K562 (cell line): ENCODE measurements at places on chromosomes 4 and X.

GRCh38 chr4:141247430-141247780, 26.7 kb downstream of the ZNF330 start:
- no peak for DNase-seq

GRCh38 chr4:128525387-128525786, 237.8 kb upstream of the PGRMC2 start:
- DNase-seq: peak; percentile 17

GRCh38 chr4:7803371-7803770, 136.3 kb downstream of the AFAP1 start:
- no peak for DNase-seq

- no peak for DNase-seq
Observed at GRCh38 chr4:73709451-73710033, 30.8 kb upstream of the CXCL8 start.

GRCh38 chr4:4559596-4559995, 17.7 kb upstream of the STX18 start:
- no peak for DNase-seq

DNA sequence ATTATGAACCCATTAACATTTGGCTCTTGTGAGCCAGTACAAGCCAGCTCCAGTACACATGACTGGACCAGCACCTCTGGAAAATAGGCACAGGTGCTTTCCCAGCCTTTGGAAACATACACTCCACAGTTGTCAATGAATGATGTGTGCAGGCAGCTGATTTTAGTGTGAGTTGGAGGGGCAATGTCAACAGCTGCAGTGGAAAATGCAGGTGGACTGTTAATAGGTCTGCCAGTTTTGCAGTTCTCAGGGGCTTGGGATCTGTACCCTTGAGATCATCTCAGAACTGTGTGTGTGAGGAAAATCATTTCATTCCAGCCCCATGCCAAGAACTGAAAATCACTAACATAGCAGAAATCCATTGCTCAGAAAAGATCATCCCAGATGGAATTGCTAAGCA, 81.7 kb upstream of the CHRDL1 start:
- DNase-seq: no peak

- DNase-seq: no peak
Observed at GRCh38 chr4:147576084-147576483, 41.1 kb upstream of the TMEM184C start.

GRCh38 chr4:115873048-115873447, 759.6 kb upstream of the NDST4 start:
- DNase-seq: no peak

DNA sequence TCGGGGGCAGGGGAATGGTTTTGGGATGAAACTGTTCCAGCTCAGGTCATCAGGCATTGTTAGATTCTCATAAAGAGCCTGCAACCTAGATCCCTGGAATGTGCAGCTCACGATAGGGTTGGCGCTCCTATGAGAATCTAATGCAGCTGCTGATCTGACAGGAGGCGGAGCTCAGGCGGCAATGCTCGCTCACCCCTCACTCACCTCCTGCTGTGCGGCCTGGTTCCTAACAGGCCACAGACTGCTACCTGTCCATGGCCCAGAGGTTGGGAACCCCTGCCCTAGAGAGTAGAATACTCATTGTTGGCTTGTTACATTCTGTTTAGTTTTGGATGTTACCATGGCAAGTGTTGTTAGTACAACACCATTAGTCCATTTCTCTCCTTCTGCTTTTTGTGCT, 40.8 kb upstream of the STX18 start:
- DNase-seq: no peak

- DNase-seq: no peak
Observed at GRCh38 chr4:5808081-5808741, 84.7 kb downstream of the CRMP1 start.

DNA sequence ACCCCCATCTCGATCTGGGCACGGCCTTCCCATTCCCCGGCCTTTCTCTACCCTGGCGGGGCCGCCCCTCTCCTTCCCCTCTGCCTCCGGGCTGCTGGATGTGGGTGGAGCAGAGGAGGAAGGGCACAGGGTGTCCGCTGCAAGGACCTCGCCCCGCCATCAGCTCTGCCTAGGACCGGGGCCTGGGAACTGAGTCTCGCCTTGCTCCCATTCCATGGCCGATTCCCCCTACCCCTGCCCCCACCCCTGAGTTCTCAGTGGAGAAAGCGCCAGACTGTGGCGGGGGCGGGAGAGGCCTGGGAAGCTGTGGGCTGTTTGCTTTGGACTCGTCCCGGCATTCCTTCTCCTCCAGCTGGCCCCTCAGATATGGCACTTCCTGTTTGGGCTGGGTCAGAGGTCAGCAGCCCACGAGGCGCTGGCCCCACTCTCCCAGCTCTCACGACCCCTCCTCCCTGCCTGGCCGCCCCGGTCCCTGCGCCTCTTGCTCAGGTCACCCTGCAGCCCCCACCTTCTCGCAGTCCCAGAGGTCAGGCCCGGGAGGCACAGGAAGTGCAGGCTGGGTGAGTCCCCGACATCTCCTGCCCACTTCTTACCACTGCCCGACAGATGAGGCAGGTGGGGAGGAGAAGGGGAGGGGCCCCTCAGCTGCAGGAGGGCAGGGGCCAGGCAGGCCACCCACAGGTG, 6.4 kb upstream of the BGN start:
- DNase-seq: peak; percentile 37

- no peak for DNase-seq
Observed at GRCh38 chr4:161546902-161547301, 616.9 kb downstream of the FSTL5 start.

- DNase-seq: no peak
Observed at GRCh38 chr4:189912170-189912569, 28.5 kb upstream of the FRG1 start.

DNA sequence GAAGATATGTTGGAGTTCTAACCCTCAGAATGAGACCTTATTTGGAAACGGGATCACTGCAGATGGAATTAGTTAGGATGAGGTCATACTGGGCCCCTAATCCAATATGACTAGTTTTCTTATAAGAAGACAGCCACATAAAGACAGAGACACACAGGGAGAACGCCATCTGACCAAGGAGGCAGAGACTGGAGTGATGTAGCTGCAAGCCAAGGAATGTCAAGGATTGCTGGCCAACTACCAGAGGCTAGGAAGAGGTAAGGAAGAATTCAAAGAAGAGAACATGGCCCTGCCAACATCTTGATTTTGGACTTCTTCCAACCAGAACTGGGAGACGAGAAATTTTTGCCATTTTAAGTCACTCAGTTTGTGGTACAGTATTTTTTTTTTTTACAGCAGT, 152.8 kb upstream of the DIPK2B start:
- no peak for DNase-seq

GRCh38 chr4:14225688-14226207, 598.2 kb upstream of the BOD1L1 start:
- no peak for DNase-seq

DNA sequence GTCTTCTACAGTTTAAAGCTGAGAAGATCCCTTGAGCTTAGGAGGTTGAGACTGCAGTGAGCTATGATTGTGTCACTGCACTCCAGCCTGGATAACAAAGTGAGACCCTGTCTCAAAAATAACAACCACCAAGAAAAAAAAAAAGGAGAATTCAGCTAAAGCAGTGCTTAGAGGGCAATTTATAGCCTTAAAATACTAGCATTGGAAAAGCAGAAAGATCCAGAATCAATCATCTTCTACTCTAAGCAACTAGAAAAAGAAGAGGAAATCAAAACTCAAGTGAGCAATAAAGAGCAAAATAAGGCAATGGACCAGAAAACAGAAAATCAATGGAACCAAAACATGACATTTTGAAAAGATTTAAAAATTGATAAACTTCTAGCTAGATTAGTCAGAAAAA, 639 bp upstream of the PI4K2B start:
- DNase-seq: no peak

DNA sequence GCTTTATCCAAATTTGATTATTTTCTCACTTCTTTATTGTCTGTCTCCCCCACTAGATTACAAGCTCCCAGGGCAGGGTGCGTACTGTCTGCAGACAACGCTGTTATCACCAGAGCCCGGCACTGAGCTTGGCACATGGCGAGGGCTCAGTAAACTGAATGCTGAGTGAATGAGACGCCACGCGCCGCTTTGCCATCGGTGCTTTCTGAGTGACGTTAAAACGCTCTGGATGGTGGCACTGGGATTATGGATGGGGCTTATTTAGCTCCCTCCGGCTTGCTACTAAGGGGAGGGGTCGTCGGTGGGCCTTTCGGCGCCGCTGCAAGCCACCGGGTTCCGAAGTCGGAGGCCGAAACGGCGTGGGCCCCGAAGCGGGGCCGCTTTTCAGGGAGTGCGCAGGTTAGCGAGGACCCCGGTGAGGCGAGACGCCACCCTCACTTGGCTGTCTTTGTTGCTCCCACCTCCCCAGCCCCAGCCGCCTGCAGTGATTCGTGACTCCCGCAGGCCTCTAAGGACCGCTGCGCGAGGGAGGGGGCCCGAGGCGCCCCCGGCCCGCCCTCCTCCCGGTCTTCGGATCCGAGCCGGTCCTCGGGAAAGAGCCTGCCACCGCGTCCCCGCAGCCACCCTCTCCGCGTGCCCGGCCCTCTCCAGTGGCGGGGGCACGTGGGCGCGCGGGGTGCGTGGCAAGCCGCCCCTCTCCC, 569 bp upstream of the FHL1 start:
- DNase-seq: no peak

DNA sequence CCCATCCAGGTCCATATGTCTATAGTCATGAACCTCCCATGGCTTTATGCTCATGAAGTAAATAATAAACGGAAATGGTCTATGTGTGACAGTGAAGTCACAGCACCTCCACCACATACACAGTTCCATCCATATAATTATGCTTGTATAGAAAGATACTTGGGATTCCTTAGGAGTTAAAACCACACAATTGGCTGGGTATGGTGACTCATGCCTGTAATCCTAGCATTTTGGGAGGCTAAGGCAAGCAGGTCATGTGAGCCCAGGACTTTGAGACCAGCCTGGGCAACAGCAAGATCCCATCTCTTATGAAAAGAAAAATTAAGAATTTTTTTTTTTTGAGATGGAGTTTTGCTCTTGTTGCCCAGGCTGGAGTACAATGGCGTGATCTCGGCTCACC, 55.6 kb upstream of the RBM47 start:
- no peak for DNase-seq

DNA sequence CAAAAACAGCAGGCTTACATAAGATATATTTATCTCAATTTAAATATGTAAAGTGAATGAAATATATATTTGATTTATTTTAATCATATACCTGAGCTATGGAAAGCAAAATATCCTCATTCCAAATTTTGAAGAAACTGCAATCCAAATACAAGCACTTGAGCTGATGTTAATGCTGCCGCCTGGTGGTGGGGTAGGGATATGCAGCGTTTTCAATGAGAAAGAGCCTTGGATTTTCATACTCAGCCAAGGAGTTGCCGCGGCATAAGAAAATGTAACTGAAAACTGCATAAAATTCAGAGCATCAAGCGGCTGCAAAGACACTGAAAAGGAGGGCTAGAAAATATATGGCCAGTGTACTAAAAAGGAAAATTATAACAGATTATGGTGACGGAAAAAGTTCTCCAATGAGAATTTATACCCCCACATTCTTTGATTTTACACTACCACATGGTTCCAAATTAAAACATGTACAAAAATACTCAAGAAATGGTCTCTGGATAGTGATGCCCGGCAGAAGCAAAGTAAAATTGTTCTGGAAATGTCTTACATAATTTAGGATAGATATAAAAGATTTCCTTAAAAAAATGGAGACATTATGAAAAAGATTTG, 660.3 kb upstream of the PITX2 start:
- peak; percentile 46 for DNase-seq

GRCh38 chr4:81207828-81208227, 7.2 kb downstream of the PRKG2 start:
- no peak for DNase-seq

- DNase-seq: no peak
Observed at GRCh38 chrX:45843518-45843917, 642.8 kb upstream of the DIPK2B start.

GRCh38 chrX:47723689-47724088, 64.7 kb upstream of the UXT start:
- peak; percentile 25 for DNase-seq

- DNase-seq: no peak
Observed at GRCh38 chrX:51853251-51853650, 40.2 kb upstream of the MAGED1 start.

DNA sequence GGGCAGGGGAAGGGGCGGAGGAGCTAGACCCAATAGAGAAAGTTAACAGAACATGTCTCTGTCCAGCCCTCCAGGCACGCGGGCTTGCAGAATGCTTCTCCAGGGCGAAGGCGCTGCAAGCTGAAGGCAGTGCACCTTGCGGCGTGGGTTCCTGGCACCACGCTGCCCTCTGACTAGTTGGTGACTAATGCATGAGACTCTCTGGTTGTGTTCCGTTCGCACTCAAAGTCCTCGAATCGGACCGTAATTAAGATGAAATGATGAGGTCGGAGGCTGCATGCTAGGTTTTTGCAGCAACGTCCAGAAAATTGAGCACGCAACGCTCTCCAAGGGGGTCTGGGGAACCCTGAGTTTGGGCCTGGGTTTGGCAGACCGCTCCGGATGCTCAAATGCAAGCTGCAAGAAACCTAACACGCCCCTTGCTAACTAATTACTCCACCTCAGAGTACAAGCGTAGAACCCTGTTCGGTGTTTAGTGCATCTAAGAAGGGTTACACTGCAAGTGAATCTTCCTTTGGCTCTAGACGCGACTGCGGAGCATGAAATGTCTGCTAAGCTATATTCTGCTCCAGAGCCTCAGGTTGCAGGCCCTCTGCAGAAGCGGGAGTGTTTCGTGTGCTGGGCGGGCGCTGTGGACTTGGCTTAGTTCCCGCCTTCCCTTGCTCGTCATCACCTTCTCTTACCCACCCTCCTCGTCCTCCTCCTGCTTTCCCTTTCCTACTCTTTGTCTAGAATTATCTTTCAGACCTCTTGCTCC, 57.1 kb upstream of the NKAP start:
- no peak for DNase-seq

GRCh38 chrX:97238632-97239031, 354.9 kb downstream of the RPA4 start:
- DNase-seq: no peak

DNA sequence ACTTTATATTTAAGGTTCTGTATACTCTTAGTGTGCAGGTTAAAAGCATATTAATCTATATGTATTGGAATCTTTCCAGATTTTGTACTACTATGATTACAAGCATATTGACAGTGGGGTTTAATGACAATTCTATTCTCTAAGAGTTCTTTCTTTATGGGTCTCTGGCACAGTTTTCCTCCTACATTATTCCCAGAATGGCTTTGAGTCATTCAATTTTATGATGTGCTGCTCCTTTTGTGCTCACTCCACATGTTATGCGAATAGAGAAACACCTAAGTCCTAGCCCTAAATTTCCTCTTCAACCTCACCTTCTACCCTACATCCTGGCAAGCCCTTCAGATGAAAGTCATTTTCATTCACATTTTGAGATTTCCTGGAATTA, 209.9 kb upstream of the DIAPH2 start:
- DNase-seq: no peak

- no peak for DNase-seq
Observed at GRCh38 chr4:3829956-3830773, 64.0 kb downstream of the ADRA2C start.

DNA sequence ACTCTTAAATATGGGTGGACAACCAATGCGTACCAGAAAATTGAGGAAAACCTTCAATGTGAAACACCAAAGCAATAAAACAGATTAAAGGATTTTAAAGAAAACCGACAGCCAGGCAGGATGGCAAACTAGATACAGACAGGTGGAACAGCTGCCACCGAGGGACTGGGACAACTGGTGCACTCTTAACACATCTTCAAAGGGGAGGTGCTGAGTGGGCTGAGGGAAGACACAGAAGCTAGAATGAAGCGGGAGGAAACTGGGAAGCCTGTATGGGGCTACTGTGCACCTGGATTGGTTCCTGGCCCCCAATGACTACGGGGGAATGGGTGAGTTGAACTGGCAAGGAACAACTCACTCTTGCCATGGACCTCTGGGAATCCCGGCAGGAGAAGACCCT, 20.7 kb downstream of the ZNF280C start:
- no peak for DNase-seq

- DNase-seq: no peak
Observed at GRCh38 chr4:34845926-34846325, 1398.4 kb downstream of the ARAP2 start.
